ENCODE measurements at places on chromosomes 3 and 15.

DNA sequence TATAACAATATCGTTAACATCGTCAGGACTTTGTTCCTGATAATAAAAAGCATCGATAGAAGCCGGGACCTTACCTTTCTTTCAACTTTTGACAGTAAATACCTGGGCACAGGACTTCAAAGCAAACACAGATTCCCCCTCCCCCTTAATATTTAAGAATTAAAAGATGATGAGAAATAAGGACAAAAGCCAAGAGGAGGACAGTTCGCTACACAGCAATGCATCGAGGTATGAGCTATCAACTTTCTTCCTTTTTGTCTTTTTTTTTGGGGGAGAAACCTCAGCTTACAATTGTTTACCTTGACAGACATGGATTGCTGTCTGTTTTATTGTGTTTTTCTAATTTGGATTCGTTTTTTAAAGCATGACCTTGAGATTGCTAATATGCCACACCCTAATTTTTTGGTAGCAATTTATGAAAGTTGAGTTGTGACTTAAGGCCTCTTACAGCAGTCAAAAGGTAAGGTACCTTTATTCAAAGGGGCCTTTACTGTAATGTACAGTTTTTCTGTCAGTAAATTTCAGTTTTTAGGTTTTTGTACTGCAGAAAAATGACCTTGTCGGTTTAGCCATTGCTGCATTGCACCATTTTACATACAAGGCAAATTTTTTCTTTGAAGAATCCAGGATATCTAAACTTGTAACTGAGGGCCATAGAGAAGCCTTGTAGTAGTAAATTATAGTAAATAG lies 1.1 kb downstream of the CHD2 start:
- no peak for DNase-seq

GRCh38 chr3:129467932-129468331 lies 27.9 kb downstream of the IFT122 start:
- no peak for DNase-seq

DNA sequence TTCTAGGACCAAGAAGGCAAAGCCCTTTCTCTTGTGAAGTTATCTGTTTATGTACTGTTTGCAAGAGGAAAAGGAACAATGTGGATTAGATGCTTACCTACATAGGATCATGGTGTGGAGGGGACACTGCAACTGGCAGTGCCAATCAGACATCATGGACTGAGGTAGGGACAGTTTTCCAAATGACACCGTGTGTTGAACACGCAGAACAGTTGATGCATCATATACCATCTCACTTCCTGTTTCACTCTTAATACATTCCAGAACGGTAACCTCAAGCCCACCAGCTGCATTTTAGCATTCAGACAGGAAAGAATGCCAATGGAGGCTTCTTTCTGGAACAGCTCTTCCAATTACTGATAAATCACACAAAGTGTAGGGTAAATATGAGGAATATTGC lies 397.7 kb upstream of the LMCD1 start:
- no peak for DNase-seq

DNA sequence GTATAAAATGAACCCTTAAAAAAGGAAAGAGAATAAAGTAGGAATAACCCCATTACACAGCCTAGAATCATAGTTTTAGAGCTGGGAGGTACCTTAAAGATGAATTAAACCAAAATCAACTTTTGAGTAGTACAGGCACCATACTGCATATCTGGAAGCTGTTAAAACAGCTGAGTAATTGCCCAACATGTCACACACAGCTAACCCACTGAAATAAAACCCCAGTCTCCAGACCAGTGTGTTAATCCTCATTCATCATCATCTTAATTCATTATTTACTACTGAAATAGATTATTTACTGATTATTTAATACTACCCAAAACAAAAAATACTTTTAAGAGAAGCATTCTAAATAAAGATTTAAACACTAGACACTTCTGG lies 52.8 kb downstream of the GPR160 start:
- DNase-seq = no peak

DNA sequence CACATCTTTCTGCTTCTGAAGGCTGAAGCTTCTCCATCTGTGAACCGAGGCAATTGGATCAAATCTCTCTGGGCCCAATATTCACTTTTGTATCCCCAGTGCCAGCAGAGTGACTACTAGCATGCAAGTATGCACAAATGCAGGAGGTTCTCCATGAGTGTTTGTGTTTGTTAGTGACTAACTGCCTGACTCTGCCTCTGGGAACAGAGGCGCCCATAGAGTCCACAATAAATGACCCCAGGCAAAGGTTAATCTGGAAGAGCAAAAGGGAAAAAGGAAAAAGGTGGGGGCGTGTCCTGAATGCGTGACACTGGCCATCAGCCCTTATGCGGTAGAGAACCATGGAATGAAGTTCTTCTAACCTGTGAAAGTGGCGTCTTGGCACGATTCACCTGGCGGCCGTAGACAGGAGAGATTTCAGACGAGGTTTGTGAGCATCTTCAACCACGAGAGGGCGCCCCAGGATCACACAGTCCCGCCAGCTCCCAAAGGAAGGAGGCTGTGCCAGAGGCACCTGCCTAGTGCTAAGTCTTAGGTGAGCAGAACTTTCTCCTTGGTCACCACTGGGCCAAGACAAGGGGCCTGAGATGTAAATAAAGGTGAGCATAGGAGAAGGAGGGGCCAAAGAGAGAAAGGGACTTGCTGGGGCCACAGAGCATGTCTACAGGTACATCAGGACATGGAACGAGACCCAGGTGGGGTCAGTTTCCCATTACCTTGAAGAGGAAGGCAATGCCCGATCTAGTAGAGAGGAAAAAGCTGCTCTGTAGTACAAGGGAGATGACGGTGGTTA lies 44.2 kb downstream of the RBPMS2 start:
- peak; percentile 68 for DNase-seq

DNA sequence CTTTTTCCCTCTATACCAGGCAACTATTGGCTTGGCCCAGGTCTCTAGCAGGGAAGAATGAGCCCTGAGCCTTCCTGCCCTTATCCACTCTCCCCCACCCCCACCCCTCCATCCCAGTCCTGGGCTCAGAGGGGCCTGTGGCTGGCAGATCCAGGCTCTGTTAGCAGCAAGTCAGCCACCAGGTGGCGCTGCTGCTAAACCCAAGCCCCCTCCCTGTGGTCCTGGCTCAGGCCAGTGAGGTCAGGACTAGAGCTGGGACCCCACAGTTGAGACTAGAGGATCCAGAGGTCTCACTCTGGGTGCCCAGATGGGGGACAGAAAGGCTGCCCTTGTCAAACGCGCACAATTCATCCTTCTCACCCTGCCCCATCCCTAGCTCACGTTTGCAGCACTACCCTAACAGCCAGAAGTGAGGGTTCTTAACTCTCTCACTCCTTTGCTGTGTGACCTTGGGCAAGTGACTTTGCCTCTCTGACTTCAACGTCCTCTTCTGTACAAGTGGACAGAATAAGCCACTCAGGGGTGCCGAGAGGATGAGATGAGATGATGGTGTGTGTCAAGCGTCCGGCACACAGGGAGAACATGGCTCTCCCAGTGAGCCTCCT lies 46.8 kb upstream of the SLC6A1 start:
- peak; percentile 18 for DNase-seq

- DNase-seq = no peak
Observed at GRCh38 chr3:187799942-187800641, 54.8 kb upstream of the BCL6 start.

- DNase-seq = no peak
Observed at GRCh38 chr3:123335007-123335670, 113.8 kb downstream of the ADCY5 start.

GRCh38 chr15:41881550-41881919 lies 12.3 kb downstream of the SPTBN5 start:
- DNase-seq = no peak

GRCh38 chr3:134393074-134393473 lies 18.8 kb upstream of the AMOTL2 start:
- DNase-seq = no peak

- DNase-seq = no peak
Observed at GRCh38 chr15:60375306-60375705, 22.5 kb downstream of the ANXA2 start.

GRCh38 chr15:43230640-43231115 lies 9.9 kb upstream of the EPB42 start:
- no peak for DNase-seq
